ENCODE measurements at places on chromosomes 13 and 19.

GRCh38 chr19:38024992-38025908 is 118.2 kb downstream of the SIPA1L3 start:
- DNase-seq: no peak

GRCh38 chr13:33610438-33611120 is 207.4 kb upstream of the RFC3 start:
- DNase-seq: no peak

GRCh38 chr13:23619068-23619855 is 49.0 kb downstream of the TNFRSF19 start:
- DNase-seq: no peak

GRCh38 chr13:50810998-50811397 is 32.5 kb downstream of the DLEU7 start:
- no peak for DNase-seq

DNA sequence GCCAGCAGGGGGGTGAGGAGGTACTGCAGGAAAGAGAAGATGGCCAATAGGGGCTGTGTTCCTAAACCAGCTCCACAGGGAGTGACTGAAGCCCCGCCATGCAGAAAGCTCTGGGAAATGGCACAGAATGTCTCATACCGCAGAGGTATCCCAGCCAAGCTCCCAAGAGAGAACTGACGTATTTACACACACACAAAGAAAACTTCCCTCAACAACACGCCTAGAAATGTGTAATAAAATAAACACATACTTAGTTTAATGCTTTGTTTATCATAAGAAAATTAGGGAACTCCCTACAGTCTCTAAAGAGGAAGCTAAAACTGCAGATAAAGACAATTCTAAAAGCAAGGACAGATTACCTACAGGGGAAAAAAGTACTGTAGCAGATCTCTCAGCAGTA is 40.0 kb downstream of the ESD start:
- no peak for DNase-seq

GRCh38 chr19:40419066-40419612 is 6.0 kb upstream of the PRX start:
- no peak for DNase-seq

DNA sequence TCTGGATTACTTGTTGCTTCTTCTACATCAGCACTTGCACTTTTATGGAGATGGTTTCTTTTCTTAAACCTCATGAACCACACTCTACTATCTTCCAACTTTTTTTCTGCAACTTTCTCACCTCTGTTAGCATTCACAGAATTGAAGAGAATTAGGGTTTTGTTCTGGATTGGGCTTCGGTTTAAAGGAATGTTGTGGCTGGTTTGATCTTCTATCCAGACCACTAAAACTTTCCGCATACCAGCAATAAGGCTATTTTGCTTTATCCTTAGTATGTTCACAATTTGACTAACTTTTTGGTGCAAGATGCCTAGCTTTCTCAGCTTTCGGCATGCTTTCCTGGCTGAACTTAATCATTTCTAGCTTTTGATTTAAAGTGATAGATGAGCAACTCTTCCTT is 666.7 kb upstream of the MIR17HG start:
- no peak for DNase-seq

- DNase-seq: peak; percentile 5
These were observed 653 bp downstream of the MVB12A start for GRCh38 chr19:17420475-17420924.

DNA sequence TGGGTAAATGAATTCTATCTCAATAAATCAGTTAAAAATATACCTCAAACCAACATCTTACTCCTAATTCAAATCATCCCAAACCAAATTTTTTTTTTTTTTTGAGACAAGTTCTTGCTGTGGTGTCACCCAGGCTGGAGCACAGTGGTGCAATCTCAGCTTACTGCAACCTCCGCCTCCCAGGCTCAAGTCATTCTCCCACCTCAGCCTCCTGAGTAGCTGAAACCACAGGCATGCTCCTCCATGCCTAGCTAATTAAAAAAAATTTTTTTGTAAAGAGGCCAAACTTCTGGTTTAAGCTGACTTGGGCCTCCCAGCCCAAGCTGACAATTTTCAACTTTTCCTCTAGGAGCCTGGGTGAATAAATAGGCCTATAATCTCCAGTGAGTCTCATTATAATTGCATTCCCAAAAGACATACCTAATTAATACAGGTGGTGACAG is 22.1 kb upstream of the OLFM2 start:
- no peak for DNase-seq

GRCh38 chr13:113023694-113024430 is 54.8 kb downstream of the MCF2L start:
- no peak for DNase-seq

DNA sequence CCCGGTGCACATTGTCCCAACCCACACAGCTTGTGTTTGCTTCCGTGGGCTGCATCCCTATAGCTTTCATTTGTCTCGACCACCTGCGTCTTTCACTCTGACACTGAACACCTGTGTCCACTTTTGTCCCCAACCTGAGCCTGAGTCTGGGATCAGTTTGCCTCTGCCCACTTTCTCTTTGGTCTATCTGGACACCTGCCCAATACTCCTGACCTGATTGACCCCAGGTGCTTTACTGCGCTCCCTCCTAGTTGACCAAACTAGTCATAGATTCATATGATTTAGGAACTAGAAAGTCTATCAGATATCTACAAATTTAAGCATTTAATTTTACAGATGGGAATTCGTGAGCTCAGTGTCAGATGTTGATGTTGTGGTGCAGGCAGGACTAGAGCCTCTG is 209.9 kb downstream of the DCT start:
- DNase-seq: no peak

Measured in NCI-H1930 (cell line).